ENCODE measurements at places on chromosomes 5 and 9.

- DNase-seq, result no peak
Measured at GRCh38 chr5:50535393-50535792, 94.3 kb upstream of the EMB start.

DNA sequence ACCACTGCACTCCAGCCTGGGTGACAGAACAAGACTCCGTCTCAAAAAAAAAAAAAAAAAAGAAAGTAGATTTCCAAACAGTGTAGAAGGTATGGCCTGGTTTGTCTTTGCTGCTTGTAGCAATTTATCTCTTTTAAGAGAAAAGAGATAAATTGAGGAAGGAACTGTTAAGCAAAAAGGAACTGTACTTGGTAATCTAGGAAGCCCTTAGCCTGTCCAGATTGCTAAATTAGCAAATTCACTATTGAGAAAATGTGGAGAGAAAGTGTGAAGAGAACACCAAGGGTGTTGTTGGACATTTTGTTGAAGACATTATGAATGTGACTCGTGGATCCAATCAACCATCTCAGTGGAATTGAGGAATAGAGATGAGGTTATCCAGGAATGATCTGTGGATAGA is 13.0 kb upstream of the SUSD3 start:
- no peak for DNase-seq

DNA sequence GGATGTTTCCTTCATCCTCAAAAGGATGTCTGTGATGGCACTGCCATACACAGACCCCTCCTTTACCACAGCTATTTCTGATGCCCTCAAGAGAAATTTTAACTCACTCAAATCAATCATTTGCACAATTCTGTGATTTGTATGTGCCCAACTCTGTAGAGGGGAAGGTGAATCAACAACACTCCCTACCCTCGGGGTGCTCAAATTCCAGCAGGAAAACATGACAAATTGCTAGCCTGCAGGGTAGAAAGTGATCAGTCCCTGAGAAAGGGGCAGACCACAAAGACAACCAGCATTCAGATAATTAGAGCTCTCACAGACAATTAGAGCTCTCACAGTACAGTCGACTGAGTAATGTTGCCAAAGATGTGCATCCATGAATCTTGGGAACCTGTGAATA is 45.3 kb upstream of the FOXE1 start:
- no peak for DNase-seq

- DNase-seq, result no peak
Measured at GRCh38 chr5:73365301-73365853, 83.2 kb downstream of the FOXD1 start.

- no peak for DNase-seq
Measured at GRCh38 chr9:115849679-115850412, 303.7 kb upstream of the PAPPA start.

DNA sequence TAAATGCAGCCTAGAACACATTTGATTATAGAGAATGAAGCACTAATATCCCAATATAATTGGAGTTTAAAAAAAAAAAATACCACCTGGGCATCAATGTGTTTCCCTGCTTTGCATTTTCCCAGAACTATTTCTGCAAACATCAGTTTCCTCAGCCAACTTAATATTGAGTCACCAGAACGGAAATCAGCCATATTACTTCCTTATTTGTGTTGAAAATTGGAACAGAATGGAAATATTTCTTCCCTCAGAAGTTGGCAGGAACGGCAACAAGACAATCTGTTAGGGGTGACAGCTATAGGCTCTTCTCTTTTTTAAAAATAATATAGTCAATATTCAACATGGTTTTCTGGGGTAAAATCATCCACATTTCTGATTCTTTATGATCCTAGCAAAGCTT is 4.0 kb downstream of the MFAP3 start:
- no peak for DNase-seq

DNA sequence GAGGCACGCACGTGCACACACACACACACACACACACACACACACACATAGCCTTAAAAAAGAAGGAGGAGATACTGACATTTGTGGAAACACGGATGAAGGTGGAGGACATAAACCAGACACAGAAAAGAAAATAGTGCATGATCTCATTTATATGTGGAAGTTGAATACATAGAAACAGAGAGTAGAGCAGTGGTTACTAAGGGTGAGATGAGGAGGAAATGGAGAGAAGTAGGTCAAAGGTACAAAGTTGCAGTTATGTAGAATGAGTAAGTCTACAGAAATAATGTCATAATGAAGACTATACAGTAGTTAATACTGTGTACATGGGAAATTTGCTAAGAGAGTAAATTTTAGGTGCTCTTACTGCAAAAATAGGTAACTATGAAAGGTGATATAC is 412.2 kb upstream of the CDH9 start:
- no peak for DNase-seq

- DNase-seq, result no peak
Measured at GRCh38 chr5:150291388-150292385, 2.1 kb upstream of the CAMK2A start.

GRCh38 chr9:30411571-30411970 is 1972.9 kb upstream of the ACO1 start:
- DNase-seq, result no peak

- DNase-seq, result no peak
Measured at GRCh38 chr5:893711-894110, 1.0 kb downstream of the TRIP13 start.

GRCh38 chr9:95626885-95627558 is 110.3 kb upstream of the PTCH1 start:
- DNase-seq, result no peak

DNA sequence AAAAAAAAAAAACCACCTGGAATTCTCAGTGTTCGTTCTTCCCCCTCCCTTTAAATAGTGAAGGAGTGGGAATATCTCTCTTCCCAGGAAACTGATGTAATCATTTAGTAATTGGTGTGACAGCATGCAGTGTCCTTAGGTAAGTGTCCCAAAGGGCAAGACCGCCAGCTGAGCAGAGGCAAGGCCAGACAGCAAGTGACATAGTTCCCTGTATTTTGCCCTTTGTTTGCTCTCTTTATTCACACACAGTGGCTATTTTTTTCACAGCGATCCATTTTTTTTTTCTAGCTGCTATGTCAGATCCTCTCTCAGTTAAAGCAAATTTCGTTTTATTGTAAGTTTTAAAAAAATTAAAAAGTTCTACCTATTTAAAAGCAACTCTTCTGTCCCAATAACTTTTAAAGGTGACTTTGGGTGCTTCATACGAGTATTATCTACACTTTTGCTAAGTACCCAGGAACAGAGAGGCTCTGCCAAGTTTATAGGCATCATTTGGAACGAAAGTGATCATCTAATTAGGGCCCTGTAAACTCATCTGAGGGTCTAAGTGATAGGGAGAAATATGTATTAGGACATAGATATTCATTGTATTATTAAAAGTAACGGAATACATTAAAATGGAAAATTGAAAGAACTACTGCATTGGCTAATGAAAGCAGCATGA is 98.2 kb upstream of the ALDH1A1 start:
- DNase-seq, result no peak

DNA sequence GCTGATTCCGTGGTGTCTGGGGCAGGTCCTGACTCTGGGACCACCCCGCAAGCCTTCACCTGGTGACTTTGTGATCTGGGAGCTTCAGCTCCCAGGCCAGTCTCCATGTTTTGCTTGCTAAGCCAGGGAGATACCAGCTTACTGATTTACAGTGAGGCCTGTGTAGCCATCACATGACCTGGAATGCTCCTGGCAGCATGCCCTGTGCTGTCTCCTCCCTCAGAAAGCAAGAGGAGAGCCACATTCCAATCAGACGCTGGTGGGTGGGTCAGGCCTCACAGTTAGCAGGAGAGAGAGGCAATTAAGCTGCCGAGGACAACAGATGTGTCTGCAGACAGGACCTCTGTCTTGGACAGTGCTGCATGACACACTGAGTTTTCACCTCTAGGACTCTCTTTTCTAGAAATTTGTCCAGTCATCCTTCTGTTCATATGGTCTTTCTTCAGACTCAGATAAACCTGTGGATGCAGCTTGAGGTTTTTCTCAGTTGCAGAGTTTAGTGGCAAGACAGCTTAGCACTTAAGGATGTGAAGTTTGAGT is 24.4 kb upstream of the GRPEL2 start:
- DNase-seq, result no peak

DNA sequence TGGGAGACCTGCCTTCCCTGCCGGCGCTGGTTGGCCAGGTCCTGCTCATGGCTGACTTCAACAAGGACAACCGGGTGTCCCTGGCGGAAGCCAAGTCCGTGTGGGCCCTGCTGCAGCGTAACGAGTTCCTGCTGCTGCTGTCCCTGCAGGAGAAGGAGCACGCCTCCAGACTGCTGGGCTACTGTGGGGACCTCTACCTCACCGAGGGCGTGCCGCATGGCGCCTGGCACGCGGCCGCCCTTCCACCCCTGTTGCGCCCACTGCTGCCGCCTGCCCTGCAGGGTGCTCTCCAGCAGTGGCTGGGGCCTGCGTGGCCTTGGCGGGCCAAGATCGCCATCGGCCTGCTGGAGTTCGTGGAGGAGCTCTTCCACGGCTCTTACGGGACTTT is 10.6 kb downstream of the DIPK1B start:
- DNase-seq, result no peak

GRCh38 chr9:18441261-18441660 is 32.7 kb upstream of the ADAMTSL1 start:
- no peak for DNase-seq

GRCh38 chr9:128899566-128900322 is 17.8 kb downstream of the LRRC8A start:
- no peak for DNase-seq

DNA sequence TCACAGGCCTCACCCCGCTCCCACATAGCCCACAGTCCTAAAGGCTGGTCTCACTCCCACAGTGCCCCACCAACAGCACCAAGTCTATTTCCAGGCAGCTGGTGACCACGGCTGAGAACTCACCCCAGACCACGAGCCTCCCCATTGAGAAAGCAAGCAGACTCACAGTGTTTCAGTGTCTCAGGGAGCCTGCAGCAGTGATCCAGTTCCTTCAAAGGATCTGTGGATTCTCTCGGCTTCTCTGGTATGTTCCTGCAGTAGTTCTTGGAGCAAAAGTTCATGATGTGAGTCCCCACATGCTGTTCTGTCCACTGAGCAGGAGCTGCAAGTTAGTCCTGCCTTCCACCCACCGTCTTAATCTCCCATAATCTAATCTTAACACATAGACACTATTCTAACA is 185.3 kb upstream of the CDH6 start:
- DNase-seq, result no peak
